Esophagus mucosa (tissue), 1 donor: ENCODE measurements at places on chromosomes 2 and 18. TPM values are rescaled to one million over a fixed set of nuclear protein-coding genes. Genes with fewer than 3 reads are reported as not detected.

- ATAC-seq, result no peak
These were observed 124.0 kb downstream of the NEB start for GRCh38 chr2:151610310-151610709.

IL36B gene
- 1.4 TPM for total RNA-seq

DNA sequence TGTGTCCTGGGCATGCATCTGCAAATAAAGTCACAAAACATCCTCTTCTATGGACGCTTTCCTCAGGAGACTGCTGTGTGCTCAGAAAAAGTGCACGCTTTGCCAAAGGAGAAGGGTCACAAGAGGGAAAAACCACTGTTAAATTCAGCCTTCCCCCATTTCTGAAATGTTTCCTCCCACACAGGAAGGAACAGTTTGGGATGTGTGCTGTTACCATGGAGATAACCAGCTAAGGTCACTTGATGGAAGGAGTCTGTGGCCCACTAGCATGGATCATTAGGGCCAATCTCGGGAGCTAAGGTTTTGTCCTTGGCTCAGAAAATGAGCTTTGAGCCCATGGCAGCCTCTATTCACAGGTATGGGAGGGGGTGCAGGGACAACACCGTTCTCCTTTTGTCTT, 5.6 kb downstream of the KCNE4 start:
- no peak for ATAC-seq

C2orf76 gene
- total RNA-seq, result 8.0 TPM

ANKRD30B gene
- total RNA-seq, result not detected

XRCC5 gene
- total RNA-seq, result 198 TPM

GRCh38 chr2:11652553-11652952, 17.4 kb downstream of the NTSR2 start:
- no peak for ATAC-seq

GRCh38 chr2:121184248-121184862, 100.6 kb downstream of the TFCP2L1 start:
- ATAC-seq, result no peak

SULT1C2 gene
- total RNA-seq, result not detected

FEZ2 gene
- 19.8 TPM for total RNA-seq

IL1B gene
- total RNA-seq, result 4.1 TPM

- ATAC-seq, result no peak
These were observed 99.4 kb upstream of the PPP1CB start for GRCh38 chr2:28652217-28652616.
